ENCODE measurements at places on chromosomes 1 and 21.

GRCh38 chr1:31762726-31763670 lies 1.1 kb downstream of the ADGRB2 start:
- DNase-seq, result peak; percentile 62

- DNase-seq, result no peak
Measured at GRCh38 chr1:156937883-156938282, 17.5 kb downstream of the LRRC71 start.

DNA sequence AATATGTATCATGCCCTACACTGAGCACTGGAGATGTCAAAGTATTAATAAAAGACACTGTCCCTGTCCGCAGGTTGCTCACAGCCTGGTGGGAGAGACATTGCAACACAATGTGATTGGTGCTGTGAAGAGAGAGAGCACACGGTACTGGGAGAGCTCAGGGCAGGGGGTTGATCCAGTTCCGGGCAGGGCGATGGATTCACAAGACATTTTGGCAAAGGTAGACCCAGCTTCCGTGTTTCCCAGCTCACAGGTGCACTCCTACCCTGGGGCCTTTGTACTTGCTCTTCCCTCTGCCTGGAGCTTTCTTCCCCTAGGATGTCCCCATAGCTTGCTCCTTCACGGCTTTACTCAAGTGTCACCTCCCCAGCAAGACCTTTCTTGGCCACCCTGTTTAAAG lies 1.4 kb downstream of the PLA2G5 start:
- DNase-seq, result no peak

- no peak for DNase-seq
Measured at GRCh38 chr1:219773775-219774174, 154.6 kb downstream of the SLC30A10 start.

Measured in T-helper 9 cell (primary cell).